Thymus (tissue), 14 donors: ENCODE measurements at places on chromosomes 11 and 22. TPM values are rescaled to one million over a fixed set of nuclear protein-coding genes. Genes with fewer than 3 reads are reported as not detected.
A peak's percentile ranks its signal among the peaks of the same experiment; 100 is the strongest.

NLRP6 gene
- 0.90 TPM for total RNA-seq

DGCR6 gene
- 1.2 TPM for total RNA-seq

KRTAP5-1 gene
- total RNA-seq = not detected

NPAS4 gene
- total RNA-seq = not detected

JOSD1 gene
- total RNA-seq = 25.7 TPM

ILK gene
- 68.6 TPM for total RNA-seq

KCNK7 gene
- 0.66 TPM for total RNA-seq

SLC22A25 gene
- total RNA-seq = not detected

ISX gene
- total RNA-seq = not detected

ZDHHC5 gene
- total RNA-seq = 17.4 TPM

LRRC32 gene
- 2.9 TPM for total RNA-seq

TSKU gene
- 2.9 TPM for total RNA-seq

DNA sequence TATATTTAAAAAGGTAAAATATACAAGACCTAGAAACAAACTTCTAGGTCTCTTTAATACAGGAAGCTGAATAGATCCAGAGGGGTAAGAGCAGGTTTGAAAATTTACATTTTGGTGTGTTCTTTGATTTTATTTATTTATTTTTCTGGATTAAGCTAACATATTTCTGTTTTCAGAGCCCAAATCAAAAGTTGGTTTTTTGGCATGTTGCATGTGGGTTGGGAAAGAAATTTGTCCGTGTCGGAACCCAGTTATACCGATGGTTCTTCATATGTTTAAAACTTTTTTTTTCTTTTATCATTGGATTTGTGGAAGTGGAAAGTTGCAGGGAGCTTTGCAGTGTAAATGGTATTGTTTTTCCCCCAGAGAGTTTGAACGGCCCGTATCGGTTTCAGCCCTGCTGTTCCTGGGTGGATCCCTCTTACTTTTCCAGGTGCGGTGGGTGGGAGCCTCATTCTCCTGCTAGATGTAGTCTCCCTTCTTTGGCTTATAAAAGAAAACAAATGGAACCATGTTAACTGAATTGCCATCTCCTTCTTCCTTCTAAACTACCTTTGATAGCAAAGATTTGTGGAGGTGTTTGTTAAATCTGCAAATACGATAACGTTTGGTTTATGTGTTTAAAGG is 746 bp downstream of the CTNND1 start:
- DNase-seq = no peak
- H3K36me3 ChIP-seq = no peaks in the 10 kb centered on the region
- peak overlapping the region; percentile 37 for H3K4me3 ChIP-seq
- H3K4me1 ChIP-seq = peaks cover 8% of the 10 kb centered on the region
- peak overlapping the region; percentile 85 for H3K27ac ChIP-seq

DNA sequence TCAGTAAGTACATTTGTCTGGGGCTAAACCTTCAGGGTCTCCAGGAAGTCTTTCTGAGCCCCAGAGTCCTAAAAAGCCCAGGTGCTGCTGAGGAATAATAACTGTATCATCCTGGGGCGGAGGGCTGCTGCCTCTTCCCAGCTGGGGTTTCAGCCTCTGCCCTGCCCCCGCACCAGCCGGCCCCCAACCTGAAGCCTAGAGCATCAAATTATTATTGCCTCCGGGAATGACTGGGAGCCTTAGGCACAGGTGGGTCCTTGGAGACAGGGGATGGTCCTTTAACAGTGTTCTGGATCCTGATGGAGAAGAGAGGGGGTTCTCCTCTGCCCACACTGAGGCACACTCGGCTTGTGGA is 64.4 kb downstream of the BCR start:
- peaks cover 26% of the 10 kb centered on the region for H3K4me1 ChIP-seq
- H3K27ac ChIP-seq = no peak overlapping the region
- no peaks in the 10 kb centered on the region for H3K36me3 ChIP-seq
- no peaks in the 10 kb centered on the region for H3K27me3 ChIP-seq
- H3K4me3 ChIP-seq = no peak overlapping the region

DNA sequence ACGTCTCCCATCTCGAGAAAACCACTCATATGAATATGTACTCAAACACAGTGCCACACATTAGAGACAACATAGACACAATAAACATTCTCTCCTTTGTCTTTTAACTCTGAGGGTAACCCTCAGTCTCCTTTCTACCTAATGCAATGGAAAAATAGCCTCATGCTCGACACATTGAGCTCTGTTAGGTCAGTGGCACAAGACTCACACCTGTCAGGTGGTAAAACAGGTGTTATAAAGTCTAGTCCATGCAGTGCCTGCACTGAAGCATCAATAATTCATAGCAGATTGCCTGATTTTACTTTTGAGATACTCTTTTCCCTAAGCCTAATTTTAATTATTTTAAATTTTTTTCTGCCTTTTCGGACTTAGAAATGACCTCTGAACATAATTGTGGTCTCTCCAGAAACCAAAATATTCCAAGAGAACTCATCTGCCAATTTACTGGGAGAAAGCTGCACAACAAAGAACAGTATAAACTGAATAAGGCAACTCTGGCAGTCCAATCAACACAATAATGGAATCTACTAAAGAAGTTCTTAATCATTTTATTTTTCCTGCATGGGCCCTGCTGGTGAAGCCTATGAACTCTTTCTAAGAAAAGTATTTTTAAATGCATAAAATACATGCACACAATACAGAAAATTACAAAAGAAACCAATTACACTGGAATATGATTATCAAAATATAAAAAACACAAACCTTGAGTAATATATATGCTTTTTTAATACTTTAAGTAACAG is 9.9 kb downstream of the RDX start:
- no peak overlapping the region for H3K4me3 ChIP-seq
- H3K27ac ChIP-seq = no peak overlapping the region
- no peaks in the 10 kb centered on the region for H3K36me3 ChIP-seq
- H3K4me1 ChIP-seq = no peaks in the 10 kb centered on the region

GRCh38 chr11:64231546-64231945 is 1.2 kb downstream of the DNAJC4 start:
- peaks cover 3% of the 10 kb centered on the region for H3K36me3 ChIP-seq
- no peak overlapping the region for H3K27ac ChIP-seq
- DNase-seq = no peak
- peaks cover 16% of the 10 kb centered on the region for H3K27me3 ChIP-seq
- H3K4me1 ChIP-seq = peaks cover 67% of the 10 kb centered on the region
- no peak overlapping the region for H3K4me3 ChIP-seq

- no peaks in the 10 kb centered on the region for H3K36me3 ChIP-seq
- peaks cover 22% of the 10 kb centered on the region for H3K27me3 ChIP-seq
- no peak overlapping the region for H3K4me3 ChIP-seq
- no peak for DNase-seq
These were observed 37.4 kb downstream of the PDGFB start for GRCh38 chr22:39207141-39208012.

DNA sequence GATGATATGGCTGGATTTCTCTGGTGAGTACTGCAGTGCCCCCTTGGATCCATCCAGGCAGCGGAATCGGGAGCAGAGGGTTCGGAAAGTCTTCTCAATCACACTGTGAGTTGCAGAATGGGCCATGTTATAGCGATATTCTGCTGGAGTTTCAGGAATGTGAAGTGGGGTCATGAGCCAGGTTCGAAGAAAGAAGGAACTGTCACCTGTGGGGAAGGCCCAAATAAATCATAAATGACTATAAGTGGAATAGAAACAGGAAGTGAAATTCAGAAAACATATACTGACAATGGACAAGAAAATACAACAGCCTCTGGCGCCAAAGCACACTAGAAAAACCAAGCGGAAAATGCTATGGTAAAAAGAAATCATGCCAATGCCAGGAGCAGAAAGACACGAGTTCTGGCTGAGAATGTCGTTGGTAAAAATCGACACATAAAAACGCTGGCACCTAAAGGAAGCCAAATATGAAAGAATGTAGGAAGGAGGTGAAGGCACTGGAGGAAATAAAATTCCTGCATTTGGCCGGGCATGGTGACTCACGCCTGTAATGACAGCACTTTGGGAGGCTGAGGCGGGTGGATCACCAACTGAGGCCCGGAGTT is 10.0 kb upstream of the AMBRA1 start:
- no peak overlapping the region for H3K27ac ChIP-seq
- no peak for DNase-seq
- no peak overlapping the region for H3K4me3 ChIP-seq
- peaks cover 4% of the 10 kb centered on the region for H3K36me3 ChIP-seq

DNA sequence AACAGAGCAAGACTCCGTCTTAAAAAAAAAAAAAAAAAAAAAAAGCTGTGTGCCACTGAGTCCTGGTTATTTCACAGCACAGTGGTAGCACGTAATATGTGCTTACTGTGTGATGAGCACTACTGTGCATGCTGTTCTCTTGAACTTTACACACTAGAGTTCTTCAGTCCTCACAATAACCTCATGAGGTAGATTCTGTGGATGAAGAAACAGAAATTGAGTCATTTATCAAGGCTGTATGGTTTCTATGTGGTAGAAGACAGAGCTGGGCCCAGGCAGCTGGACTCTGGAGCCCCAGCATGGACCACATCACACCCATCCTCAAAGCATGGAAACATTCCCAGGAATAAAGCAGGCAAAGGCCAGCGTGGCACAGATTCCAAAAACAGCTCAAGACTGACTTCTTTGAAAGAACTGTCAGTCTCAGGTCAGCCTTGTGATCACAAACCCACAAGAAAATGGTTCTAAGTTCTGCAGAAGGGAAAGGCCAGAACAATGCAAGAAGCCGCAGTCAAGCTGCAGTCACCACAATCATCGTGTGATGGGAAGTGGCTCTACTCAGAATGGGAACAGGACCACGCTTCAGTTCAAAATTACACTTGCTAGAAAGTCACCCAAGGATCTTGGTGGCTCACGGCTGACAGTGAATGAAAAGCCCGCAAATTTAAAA is 49.5 kb downstream of the MICAL3 start:
- H3K27ac ChIP-seq = no peak overlapping the region
- DNase-seq = no peak
- no peak overlapping the region for H3K4me3 ChIP-seq
- H3K4me1 ChIP-seq = peaks cover 8% of the 10 kb centered on the region
- H3K36me3 ChIP-seq = no peaks in the 10 kb centered on the region

GRCh38 chr11:33778675-33779074 is 4.4 kb upstream of the FBXO3 start:
- no peaks in the 10 kb centered on the region for H3K36me3 ChIP-seq
- DNase-seq = no peak
- H3K4me1 ChIP-seq = peaks cover 7% of the 10 kb centered on the region
- H3K27ac ChIP-seq = no peak overlapping the region
- H3K27me3 ChIP-seq = peaks cover 43% of the 10 kb centered on the region

DNA sequence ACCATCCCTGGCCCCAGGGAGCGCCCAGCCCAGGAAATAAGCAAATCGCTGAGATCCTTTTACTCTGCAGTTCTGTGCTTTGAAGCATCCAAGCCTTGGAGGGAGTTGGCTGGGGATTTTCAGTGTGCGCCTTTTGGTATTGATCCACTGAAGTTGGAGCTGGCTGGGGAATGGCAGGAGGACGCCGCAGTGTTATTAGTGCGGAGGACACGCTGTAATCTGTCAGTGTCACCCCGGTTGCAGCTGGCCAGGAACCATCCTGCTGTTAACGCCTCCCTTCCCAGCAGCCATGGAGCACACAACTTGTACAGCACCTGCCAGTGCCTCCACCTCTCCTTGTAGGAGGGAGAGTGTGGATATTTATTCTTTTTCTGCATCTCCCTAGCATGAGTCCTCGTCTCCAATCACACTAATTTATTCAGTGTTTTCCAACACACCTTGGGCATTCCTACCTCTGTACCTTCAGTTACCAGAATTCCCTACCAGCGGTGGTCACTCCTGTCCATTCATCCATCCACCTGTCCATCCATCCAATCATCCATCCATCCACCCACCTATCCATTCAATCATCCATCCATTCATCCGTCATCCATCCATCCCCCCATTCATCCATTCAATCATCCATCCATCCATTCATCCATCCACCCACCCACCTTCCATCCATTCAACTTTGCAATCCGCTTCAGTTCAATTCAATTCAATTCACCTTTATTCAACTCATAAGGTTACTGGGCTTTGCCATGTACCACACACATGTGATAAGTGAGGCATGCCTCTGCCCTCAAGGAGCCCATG is 21.9 kb upstream of the EIF3D start:
- no peaks in the 10 kb centered on the region for H3K27me3 ChIP-seq
- no peak overlapping the region for H3K4me3 ChIP-seq
- H3K4me1 ChIP-seq = no peaks in the 10 kb centered on the region
- no peak overlapping the region for H3K27ac ChIP-seq
- DNase-seq = no peak

DNA sequence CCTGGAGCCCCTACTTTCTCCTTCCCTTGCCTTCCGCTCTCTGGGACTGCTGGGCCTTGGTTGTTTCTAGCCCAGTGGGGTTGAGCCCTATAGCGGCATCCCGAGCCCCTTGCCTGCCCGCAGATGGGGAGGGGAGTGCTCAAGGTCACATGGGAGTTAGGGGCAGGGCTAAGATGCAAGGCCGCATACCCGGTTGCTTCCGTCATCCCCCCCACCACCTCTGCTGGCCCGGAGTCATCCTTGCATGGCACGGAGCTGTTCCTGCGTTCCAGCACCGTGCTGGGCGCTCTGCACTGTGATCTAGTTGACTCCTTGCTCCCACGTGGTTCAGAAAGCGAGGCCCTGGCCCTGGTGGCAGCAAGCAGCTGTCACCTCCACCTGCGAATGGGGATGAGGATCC is 18.0 kb downstream of the FLRT1 start:
- no peak for DNase-seq
- H3K36me3 ChIP-seq = no peaks in the 10 kb centered on the region
- H3K27me3 ChIP-seq = no peaks in the 10 kb centered on the region

GRCh38 chr11:125070699-125071254 is 7.7 kb downstream of the SLC37A2 start:
- DNase-seq = no peak
- H3K4me3 ChIP-seq = no peak overlapping the region
- H3K36me3 ChIP-seq = no peaks in the 10 kb centered on the region
- H3K27ac ChIP-seq = no peak overlapping the region
- H3K27me3 ChIP-seq = peaks cover 4% of the 10 kb centered on the region

- no peak for DNase-seq
- no peaks in the 10 kb centered on the region for H3K36me3 ChIP-seq
- no peak overlapping the region for H3K4me3 ChIP-seq
- no peaks in the 10 kb centered on the region for H3K4me1 ChIP-seq
- no peak overlapping the region for H3K27ac ChIP-seq
These were observed 15.5 kb downstream of the KIAA0930 start for GRCh38 chr22:45224988-45225731.

DNA sequence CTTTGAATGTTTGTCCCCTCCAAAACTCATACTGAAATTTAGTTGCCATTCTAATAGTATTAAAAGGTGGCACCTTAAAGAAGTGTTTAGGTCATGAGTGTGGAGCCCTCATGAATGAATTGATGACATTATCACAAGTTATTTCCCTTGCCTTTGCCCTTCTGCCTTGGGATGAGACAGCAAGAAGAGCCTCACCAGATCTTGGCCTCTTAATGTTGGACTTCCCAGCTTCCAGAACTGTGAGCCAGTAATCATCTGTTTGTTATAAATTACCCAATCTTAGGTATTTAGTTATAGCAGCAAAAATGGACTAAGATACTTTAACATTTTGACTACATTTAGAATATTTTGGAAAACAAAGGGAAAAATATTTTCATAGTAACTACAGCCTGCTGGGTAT is 371.0 kb downstream of the JRKL start:
- no peak overlapping the region for H3K4me3 ChIP-seq
- DNase-seq = no peak
- H3K27ac ChIP-seq = no peak overlapping the region
- no peaks in the 10 kb centered on the region for H3K36me3 ChIP-seq
